ENCODE measurements at places on chromosomes 7 and 10.

GRCh38 chr10:116554628-116555027, 8.9 kb downstream of the PNLIP start:
- no peak for DNase-seq

GRCh38 chr7:64307254-64308015, 6.3 kb upstream of the ZNF736 start:
- DNase-seq, result peak; percentile 89

GRCh38 chr10:116109881-116110280, 163.1 kb downstream of the GFRA1 start:
- no peak for DNase-seq

DNA sequence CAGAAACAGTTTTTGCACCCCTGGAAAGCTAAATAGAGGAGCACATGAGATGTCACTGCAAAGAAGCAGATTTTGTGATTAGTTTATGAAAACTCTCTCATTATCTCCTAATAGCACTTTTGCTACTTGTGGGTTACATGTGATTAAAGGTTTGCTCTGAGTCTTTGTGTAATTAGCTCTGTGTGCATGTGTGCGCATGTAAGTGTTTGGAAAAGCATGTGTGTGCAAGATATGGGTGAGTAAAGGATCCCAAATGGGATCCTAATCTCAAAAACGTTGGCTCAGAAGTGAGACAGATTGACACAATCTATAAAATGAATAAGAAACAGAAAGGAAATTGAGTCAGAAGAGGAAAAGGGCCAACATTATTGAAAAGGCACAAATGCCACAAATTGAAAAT, 104.5 kb downstream of the SKIDA1 start:
- DNase-seq, result no peak

- DNase-seq, result no peak
Measured at GRCh38 chr7:47458057-47458456, 123.9 kb downstream of the TNS3 start.

GRCh38 chr10:18984531-18984930, 64.1 kb upstream of the MALRD1 start:
- no peak for DNase-seq

- DNase-seq, result no peak
Measured at GRCh38 chr10:119288574-119289001, 81.2 kb downstream of the GRK5 start.

DNA sequence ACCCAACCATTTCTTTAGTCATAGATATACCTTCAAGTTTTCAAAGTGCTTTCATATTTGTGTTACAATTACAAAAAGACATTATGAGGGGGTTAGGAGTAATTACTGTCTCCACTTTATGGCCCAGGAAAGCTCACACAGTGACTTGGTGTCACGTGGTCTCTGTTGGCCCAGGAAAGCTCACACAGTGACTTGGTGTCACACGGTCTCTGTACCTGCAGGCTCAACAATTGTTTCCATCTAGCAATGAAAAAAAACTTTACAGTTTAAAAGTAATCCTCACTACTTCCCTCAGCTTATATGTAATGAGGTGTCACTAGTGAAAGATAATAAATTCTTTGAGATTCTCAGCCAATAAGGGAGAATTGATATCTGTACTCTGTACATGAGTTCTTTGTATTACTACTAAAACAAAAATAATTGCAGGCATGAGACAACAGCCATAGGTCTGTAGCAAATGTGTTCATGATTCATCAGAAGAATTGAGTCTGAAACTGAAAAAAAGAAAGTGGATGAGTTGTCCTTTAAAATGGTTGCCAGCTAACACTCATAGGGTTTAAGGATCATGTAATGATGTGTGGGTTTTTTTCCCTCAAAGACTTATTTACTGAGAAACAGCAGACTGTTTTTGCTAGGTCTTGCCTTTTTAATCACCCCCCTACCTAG, 10.9 kb downstream of the OGDH start:
- DNase-seq, result no peak

- DNase-seq, result no peak
Measured at GRCh38 chr7:70830060-70830395, 301.9 kb upstream of the GALNT17 start.

- no peak for DNase-seq
Measured at GRCh38 chr7:134703782-134704181, 57.1 kb downstream of the BPGM start.

GRCh38 chr10:126939706-126940105, 34.5 kb downstream of the DOCK1 start:
- DNase-seq, result no peak

GRCh38 chr10:84599254-84599653, 270.9 kb downstream of the CCSER2 start:
- no peak for DNase-seq

- DNase-seq, result no peak
Measured at GRCh38 chr7:76002822-76003221, 8.4 kb upstream of the TMEM120A start.

DNA sequence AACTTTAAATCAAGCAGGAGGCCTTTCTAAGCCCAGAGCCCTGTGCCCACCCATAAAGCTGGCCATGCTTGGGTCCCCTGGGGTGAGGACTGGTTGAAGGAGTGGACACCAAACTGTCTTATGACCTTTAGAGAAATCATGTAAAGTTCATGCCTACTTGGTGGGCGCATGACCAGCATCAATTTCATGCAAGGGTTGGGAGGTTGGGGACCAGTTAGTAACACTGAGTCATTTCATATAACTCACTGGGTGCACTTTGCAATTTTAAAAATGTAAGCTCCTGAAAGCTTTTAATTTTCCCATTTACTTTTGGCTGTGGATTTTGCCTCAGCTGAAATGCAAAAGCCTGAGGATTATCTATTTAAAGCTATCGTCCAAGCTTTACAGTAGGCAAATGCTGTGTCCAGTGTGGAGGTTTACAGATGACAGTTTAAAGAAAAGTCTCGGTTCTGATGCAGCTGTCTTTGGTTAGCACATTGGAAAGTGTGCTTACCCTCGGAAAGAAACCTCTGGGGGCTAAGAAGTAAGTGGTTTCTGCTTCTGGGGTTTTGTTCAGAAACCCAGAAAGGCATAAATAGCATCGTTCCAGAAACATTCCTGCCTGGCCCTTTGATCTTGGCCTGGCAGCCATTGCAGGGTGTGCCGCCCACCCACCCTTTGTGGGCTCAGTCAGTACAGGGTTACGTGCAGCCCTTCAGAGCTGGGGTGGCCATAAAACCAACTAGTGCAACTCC, 48.8 kb upstream of the CHST15 start:
- DNase-seq, result no peak

DNA sequence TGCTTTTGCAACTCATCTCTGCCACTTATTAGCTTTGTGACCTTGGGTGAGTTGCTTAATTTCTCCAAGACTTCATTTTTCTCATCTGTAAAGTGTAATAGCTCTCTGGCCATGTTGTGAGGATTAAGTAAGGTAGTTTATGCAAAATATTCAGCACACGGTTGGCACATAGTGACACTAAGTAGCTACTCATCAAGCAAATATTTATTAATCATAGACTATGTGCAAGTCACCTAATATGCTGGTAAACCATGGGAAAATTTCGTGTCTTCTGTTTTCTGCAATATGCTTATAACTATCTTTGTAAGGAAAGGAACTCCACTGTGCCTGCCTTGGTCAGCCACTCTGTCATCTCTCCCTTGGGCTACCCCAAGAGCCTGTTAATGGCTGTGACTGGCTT, 50.3 kb upstream of the EGR2 start:
- no peak for DNase-seq

- no peak for DNase-seq
Measured at GRCh38 chr10:33609546-33609945, 275.1 kb upstream of the NRP1 start.

- no peak for DNase-seq
Measured at GRCh38 chr10:123133541-123134342, 2.0 kb upstream of the HMX3 start.

GRCh38 chr10:99540657-99541531, 8.2 kb downstream of the NKX2-3 start:
- DNase-seq, result no peak

DNA sequence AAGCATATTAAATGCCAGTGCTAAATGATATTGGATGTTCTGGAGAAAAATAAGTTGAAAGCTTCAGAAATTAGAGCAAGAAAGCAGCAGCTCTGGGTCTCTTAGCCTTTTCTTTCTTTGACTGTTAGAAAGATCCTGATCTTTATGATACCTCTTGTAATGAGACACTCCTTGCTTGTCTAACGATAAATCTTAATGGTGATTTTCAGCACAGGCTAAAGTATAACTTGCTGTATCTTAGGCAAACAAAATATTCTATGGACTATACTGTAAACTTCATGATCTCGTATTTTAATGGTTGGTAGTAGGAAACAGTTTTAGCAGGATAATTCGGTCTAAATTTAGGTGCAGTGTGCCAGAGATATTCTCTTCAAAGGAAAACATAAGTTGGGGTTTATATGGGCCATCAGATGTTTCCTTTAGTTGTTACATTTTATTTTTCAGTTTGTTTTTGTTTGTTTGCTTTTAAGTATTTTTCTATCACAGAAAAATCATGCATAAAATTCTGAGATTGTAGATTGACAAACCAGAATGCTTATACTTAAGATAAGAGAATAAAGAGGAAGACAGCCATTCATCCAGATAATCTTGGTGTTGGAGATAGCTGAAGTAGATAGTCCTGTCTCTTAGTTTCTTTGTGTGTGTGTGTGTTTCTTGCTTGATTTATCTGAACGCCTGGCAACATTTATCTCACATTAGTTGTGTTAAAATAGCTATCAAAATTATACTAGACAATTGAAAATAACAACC, 4.7 kb downstream of the CASD1 start:
- no peak for DNase-seq

GRCh38 chr7:24434972-24435371, 138.3 kb upstream of the PALS2 start:
- no peak for DNase-seq

DNA sequence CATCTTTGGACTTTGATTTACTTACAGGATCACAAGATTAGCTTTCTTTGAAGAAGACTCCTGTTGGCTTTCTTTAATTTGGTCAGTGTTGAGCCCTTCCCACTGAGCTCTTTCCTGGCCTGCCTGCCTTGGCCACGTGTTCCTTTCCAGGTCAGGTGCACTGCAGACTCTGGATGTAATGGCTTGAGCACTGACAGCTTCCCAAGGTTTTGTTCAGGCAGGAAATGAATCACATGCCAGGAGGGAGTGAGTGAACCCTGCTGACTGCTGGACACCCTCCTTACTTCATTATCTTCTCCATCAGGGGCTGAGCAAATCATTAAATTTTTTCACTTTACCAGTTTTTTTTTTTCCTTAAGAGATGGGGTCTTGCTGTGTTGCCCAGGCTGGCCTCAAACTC, 29.8 kb downstream of the SNX10 start:
- no peak for DNase-seq

DNA sequence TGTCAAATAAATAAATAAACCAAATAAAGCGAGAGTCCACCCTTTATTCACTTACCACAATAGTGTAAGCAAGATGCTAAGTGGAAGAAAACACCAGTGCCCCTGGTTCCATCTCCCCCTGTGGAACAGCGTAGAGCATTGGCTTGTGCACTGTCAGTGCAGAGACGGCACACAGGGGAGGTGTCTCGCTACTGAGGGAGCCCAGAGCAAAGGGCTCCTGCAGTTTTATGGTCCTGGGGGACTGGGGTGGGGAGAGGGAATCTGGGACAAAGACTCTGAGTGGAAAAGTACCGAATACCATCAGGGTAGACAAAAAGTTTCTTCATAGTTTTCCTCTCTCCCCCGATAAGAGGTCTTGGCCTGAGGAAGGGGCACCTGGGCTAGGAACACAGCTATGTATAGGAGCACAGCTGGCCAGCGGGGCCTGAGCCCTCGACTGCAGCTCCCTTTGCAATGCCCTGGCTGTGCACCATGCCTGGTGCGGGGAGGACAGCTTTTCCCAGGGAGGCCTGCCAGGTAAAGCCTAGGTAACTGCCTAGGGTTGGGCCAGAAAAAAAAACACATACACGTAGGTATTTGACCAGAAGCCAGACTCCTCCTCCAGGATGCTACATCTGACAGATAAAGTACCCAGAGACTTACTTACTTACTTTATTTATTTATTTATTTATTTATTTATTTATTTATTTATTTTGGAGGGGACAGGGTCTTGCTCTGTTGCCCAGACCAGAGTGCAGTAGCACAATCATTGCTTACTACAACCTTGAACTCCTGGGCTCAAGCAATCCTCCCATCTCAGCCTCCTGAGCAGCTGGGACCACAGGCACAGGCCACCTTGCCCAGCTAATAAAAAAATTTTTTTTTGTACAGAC, 88.8 kb upstream of the KIF5B start:
- no peak for DNase-seq

DNA sequence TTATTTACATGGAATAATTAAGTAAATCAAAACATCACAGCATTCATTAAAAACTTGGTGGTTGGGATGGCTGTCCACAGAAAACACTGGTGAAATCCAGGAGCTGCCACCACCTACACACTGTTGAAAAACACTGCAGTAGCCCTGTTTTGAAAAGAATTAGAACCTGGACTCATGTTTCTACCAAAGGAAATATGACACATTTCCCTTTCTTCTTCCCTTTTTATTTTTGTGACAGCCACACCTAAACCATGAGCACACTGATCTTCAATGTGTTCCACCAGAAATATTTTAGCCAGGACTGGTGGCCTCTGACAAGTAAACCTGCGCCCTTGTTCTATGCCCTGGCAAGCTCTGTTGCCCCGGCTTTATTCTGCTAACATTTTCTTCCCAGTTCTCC, 3.3 kb downstream of the TMEM140 start:
- DNase-seq, result no peak

DNA sequence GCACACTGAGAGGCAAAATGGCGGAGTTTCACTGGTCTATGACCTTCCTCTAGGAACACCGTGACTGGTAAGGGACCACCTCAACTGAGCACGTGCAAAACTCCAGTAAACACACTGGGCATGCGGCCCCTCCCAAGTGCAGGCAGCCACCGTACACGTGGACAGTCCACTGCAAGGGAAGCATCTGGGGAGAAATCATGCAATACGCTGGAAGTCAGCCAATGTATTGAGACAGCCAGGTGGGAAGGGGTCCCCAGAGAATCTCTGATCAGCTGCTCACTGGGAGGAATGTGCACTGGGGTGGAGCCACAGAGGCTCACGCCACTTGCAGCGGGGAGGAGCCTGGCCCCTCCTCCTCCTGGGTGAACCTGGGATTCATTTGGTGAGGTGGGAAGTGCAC, 49.3 kb downstream of the CFAP46 start:
- no peak for DNase-seq

GRCh38 chr7:154978017-154978416, 24.9 kb downstream of the PAXIP1 start:
- DNase-seq, result no peak

- DNase-seq, result no peak
Measured at GRCh38 chr7:97011536-97012364, 6.4 kb downstream of the DLX6 start.

GRCh38 chr10:34075254-34075926, 739.7 kb downstream of the PARD3 start:
- no peak for DNase-seq

Measured in GM12878 (cell line).